ENCODE measurements at places on chromosomes 4 and X.

GRCh38 chrX:19017271-19017670 lies 33.4 kb upstream of the PHKA2 start:
- DNase-seq: no peak

DNA sequence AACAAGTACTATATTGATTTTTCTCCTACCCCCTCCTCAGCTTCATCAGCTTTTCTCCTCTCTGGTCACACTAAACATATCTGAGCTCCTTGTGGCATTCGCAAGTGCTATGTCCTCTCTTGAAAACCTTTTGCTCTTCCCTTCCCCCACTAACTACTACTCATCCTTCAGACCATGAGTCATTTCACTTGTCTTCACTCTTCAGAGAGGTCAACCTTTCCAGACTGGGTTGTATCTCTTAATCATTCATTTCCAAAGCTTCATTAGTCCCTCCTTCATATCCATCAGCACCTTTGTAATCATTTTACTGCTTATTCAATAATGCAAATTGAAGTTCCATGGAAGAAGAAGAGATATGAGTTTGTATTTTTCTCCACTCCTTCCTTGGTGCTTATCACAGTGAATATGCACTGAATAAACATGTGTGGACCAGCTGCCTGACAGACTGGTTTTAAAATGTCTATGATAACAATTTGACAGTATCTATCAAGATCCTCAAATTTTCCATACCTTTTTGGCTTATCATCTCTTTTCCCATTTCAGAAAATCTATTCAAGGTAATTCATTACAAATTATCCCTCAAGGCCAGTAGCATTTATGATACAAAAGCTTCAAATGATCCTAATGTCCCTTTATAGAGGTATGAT lies 28.4 kb downstream of the DDX60L start:
- DNase-seq: no peak

GRCh38 chr4:32215277-32215676 lies 1495.1 kb downstream of the PCDH7 start:
- no peak for DNase-seq

DNA sequence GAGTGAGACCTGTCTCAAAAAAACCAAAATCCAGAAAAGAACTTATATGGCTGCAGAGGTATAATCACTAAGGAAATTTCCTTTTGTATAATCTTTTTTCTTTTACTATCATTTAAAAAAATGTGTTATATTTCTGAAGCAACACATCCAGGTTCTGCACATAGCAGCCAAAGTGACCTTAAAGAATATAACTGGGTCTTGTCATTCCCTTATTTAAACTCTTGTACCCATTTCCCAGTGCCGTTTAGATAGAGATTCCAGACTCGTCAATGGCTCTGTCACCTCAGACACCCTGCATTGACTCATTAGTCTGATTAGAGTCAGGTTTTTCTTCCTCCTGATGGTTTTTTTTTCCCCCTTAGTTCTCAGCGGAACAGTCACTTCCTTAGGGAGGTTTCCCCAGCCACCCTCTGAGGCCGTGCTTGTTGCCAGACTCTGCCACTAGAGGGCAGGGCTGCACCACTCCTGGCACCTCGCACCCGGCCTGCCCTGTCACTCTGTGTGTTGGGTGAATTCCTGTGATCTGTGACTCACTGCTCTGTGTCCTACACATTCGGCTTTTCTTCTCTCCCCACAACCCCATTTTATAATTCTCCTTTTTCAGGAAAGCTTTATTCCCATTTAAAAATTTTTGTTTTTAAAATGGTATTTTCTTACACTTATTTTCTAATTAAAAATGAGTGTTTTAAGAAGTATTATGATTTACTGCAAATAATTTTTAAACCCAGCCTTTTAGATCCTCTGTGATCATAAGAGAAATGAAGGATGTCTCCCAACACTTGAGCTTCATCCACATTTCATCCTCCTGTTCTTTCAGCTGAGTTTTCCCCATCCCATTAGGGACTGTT lies 32.1 kb downstream of the HTT start:
- DNase-seq: no peak

- DNase-seq: no peak
Measured at GRCh38 chr4:87862236-87862635, 29.5 kb downstream of the MEPE start.

- no peak for DNase-seq
Measured at GRCh38 chrX:14290335-14290734, 239.0 kb upstream of the GLRA2 start.

GRCh38 chr4:104393655-104394324 lies 100.9 kb downstream of the CXXC4 start:
- DNase-seq: no peak

DNA sequence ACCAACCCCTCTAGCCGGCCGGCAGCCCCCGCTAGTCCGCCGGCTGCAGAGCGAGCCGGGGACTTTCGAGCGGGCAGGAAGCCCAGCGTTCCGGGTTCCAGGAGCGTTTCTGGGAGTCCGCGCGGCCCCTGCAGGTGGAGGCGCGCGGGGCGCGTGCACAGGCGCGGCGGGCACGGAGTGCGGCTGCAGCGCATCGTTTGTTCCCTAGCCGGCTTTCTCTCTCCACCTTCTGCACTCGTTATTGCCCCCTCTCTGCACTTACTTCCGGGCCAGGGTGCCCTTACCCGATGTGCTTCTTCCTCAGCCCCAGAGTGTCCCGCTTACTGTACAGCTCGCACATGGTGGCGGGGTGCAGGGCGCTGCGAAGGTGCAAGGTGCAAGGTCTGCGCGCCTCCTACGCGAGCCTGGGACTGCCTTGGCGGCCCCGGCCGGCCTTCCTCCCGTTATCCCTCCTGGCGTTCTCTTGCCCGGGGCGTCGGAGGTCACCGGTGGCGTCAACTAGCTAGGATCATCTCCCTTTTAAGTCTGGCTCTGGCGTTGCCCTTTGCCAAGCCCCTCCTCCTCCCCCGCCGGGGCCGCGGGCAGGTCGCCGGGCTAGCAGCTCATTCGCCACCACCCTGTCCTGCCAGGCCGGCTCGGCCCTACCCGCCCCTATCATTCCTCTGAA lies at the start of gene ETNPPL:
Gene ETNPPL (minus strand): TSS at position 495 of the 667 bp plus-strand sequence. CDS start 155 bp downstream, at position 340.
- DNase-seq: no peak

GRCh38 chr4:24044610-24045589 lies 155.1 kb upstream of the PPARGC1A start:
- DNase-seq: no peak

- DNase-seq: no peak
Measured at GRCh38 chr4:110840221-110840654, 217.4 kb upstream of the PITX2 start.

DNA sequence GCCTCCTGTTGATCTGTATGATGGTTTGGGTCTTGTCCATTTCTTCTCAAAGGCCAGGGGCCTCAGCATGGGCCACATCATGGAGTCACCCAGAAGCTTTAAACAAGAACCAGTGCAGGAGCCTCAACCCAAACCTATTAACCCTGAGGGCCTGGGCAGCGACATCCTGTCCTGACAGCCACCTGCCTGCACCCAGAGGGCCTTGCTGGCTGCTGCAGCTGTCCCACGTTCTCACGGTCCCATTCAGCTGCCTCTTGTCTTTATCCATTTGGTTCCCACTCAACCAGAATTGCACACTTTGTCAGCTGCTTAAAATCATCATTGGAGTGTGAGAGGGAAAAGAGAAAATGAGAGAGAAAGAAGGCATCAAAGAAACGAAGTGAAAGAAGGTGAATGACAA lies 21.6 kb downstream of the C4orf50 start:
- DNase-seq: no peak

- DNase-seq: no peak
Measured at GRCh38 chr4:133147286-133147821, 1.7 kb upstream of the PCDH10 start.

DNA sequence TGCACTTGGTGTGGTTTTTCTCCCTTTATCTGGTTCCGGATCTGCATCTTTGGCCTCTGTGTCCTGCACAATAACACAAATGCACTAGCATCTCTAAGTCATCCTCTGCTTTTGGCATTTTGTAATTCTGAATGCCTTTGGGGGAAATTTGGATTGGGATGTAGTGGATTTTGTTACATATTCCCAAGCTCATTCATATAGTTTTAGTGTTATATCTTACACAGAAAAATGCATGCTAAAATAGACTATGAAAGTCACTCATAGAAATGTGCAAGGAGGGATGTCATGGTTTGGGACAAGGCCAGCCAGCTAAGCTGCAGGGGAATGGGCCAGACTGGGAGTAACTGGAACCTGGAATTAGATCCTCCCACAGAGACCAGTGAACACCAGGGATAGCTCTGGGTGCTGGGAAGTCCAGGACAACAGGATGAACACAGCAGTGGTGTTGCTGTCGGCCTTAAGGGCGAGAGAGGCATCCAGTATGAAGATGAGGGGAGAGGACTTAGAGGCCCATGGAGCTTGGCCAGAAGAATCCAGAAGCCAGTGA lies 20.1 kb downstream of the ENPP6 start:
- no peak for DNase-seq

- DNase-seq: no peak
Measured at GRCh38 chrX:110383414-110383813, 24.8 kb downstream of the RTL9 start.

GRCh38 chr4:1749370-1749769 lies 28.0 kb downstream of the TACC3 start:
- no peak for DNase-seq

- no peak for DNase-seq
Measured at GRCh38 chr4:6419452-6420028, 52.9 kb downstream of the PPP2R2C start.

- DNase-seq: no peak
Measured at GRCh38 chrX:31543634-31544033, 471.8 kb upstream of the FTHL17 start.

- no peak for DNase-seq
Measured at GRCh38 chr4:57110640-57111511, 691 bp upstream of the IGFBP7 start.
